ENCODE measurements at places on chromosomes 5 and 9. TPM values are rescaled to one million over a fixed set of nuclear protein-coding genes. Genes with fewer than 3 reads are reported as not detected.

PSMB7 gene
- total RNA-seq, result 167 TPM

TOR1B gene
- total RNA-seq, result 22.3 TPM

NSD1 gene
- 33.4 TPM for total RNA-seq

AGXT2 gene
- total RNA-seq, result not detected

SLC25A2 gene
- total RNA-seq, result 0.09 TPM
